GM23338 (cell line): ENCODE measurements at places on chromosomes 2 and 18.

DNA sequence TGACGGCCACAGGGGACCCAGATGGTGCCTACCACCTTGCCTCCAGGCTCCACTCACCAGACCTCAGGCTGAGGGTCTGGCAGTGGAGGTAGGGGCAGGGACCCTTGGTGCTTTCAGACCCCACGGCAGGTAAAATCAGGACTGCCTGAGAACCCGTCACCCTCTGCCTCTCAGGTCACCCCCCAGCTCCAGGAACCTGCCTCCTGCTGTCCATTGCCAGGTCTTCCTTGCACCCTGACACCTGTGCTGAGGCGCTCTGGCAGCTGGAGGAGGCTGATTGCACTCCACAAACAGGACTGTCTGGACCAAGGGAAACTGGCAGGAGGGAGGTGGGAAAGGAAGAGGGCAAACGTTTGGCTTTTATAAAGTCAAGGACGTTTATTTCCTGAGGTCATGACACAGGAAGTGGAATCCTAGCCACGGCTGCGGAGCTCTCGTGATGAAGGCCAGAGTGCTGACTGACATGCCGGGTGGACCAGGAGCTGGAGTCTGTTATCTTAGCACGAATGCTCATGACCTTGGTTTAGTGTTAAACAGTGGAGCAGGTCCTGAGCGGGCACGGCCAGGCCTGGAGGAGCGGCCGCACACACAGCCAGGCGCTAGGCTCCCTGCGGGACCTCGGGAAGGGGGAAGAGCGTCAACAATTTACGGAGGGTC lies 40.5 kb downstream of the ANO7 start:
- no peak for DNase-seq

GRCh38 chr2:235165631-235166030 lies 213.8 kb downstream of the SH3BP4 start:
- no peak for DNase-seq

- no peak for DNase-seq
Observed at GRCh38 chr2:150620416-150620815, 132.9 kb upstream of the RND3 start.

- DNase-seq: no peak
Observed at GRCh38 chr2:45843136-45843535, 191.7 kb downstream of the PRKCE start.

DNA sequence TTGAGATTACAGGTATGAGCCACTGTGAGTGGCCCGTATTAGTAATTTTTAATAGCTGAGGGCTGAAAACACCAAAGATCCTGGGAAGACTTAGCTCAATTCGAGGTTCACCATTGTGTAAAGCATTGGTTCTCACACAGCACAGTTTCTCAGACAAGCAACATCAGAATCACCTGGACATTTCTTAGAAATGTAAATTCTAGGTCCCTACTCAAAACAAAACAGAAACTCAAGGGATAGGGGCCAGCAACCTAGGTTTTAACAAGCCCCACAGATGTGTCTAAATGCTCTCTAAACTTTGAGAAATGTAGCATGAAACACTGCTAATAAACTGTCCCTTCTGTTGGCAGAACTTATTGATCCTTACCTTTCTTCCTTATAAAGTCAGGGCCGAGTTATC lies 681.2 kb downstream of the RNF144A start:
- DNase-seq: no peak

GRCh38 chr18:63141778-63142176 lies 177.8 kb downstream of the BCL2 start:
- DNase-seq: no peak

- no peak for DNase-seq
Observed at GRCh38 chr18:44533071-44533470, 147.6 kb upstream of the SETBP1 start.

DNA sequence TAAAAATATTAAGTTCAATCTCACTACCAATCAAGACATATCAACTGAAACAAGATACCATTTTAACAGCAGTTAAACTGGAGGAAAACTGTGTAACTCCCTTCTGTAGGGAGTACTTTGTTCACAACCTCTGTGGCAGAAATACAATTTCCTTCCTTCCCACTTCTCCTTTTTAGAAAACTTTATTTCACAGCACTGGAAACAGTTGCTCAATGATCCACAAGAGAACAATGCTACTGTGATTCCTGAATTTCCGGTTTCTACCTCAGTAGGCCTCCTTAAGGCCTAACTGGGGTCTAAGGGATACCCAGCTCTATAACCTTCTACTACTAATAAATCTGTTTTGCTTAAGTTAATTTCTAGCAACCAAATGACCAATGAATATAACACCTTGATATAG lies 14.1 kb downstream of the TLK1 start:
- DNase-seq: no peak

DNA sequence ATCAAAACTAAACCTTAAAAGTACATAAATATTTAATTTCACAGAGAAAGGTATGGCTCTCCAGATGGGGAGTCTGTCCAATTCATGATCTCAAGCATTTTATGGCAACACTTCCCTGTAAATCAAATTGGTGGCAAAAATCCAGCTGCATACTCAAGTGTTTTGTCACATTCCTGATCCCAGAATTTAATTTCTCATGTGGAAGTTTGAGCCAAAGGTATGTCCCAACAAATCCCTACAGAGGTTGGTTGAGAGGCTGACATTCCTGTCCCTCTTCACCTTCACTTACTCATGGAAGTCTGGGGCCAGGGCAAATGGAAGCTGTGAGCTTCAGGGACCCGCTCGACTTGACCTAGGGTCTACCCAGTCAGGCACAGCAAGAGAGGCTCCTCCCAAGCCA lies 17.7 kb downstream of the KLF7 start:
- no peak for DNase-seq

DNA sequence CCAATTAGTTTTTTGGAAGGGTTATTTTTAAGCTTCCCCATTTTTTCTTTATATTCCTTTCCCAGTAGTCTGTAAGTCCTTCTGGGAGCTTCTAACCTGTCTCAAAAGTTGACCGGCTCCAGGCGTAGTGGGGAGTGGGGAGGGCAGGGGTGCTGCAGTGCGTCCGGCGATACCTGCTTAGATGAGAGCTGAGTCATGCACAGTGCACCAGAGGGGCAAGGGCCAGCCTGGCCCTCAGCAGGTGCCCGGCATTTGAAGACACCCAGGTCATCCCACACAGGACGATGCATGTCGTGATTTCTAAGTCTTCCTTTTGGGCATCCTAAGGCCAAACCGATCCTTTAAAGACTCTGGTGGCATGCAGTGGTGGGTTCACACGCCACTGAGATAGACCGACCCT lies 73.4 kb downstream of the TPO start:
- no peak for DNase-seq

GRCh38 chr2:42068571-42069178 lies 20.9 kb downstream of the PKDCC start:
- DNase-seq: no peak

DNA sequence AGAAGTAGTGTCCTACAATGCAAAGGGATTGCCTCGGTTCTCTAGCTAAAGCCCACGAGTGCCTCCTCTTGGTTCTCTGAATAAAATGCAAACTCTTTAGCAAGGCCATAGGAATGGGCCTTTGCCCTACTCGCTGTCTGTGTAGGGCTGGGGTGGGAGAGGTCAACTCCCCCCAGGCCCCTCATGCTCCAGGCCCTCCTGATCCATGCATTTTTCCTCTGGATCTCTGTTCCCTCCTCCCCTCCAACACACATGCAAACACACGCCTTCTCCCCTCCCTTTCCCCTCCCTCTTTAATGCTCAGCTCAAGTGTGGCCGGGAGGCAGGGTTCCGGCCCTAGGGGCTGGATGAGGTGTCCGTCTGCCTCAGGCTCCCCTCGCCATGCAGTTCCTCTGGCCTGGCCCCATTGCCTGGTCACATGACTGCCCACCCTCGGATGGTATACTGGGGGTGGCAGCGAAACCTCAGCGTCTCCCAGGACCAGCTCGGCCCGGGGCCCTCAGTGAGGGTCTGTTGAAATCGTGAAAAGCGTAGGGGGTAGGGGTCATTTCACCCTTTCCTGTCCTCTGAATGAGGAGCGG lies 14.9 kb upstream of the KLF11 start:
- peak; percentile 42 for DNase-seq

DNA sequence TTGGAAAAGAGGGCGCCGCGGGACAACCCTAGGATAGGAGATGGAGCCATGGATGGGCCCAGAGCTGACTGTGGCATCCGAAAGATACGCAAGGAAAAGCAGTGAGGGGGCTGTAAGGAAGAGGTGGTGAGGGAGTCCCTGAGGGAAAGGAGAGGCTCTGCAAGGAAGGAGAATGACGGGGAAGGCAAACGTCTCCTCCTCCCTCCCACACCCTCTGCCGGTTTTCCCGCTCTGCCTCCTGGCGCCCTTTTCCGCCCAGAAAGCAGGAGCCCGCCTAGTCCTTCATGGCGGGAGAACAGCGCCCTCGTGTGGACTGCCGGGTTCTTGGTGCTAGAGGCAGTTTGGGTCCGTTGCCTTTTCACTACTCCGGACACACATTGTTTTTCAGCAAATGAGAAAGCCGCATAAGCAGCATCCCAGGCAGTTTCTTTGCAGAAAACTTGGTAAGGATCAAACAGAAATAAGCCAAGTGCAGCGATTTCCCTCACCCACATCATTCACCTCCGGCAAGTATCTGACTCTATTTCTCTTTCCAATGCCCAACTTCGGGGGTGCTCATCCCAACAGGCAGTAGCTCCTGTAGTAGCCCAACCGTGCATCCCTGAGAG lies 200.4 kb downstream of the INO80D start:
- DNase-seq: peak; percentile 97

DNA sequence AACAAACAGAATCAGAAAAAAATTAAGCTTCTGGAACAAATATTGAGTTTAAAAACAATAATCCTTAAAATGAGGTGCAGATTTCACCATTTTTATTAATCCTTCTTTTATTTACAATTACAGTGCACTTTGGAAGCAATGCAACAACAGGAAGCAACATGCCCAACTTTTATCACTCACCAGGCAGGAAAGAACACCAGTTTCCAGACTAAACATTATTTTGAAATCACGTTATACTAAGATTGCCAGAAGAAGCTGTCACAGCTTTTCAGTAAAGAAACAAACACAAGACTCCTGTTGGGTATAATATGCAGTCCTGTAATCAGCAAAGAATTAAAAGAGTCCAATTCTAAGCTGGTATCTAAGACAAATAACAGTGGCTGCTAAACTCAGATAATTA lies 137.9 kb upstream of the ZC3H15 start:
- no peak for DNase-seq

- DNase-seq: no peak
Observed at GRCh38 chr2:166126007-166126639, 1.7 kb downstream of the SCN1A start.

GRCh38 chr2:220930271-220931076 lies 641.6 kb downstream of the EPHA4 start:
- no peak for DNase-seq

GRCh38 chr18:44792456-44793061 lies 111.9 kb downstream of the SETBP1 start:
- DNase-seq: no peak

GRCh38 chr2:23706613-23707078 lies 220.3 kb downstream of the ATAD2B start:
- no peak for DNase-seq

DNA sequence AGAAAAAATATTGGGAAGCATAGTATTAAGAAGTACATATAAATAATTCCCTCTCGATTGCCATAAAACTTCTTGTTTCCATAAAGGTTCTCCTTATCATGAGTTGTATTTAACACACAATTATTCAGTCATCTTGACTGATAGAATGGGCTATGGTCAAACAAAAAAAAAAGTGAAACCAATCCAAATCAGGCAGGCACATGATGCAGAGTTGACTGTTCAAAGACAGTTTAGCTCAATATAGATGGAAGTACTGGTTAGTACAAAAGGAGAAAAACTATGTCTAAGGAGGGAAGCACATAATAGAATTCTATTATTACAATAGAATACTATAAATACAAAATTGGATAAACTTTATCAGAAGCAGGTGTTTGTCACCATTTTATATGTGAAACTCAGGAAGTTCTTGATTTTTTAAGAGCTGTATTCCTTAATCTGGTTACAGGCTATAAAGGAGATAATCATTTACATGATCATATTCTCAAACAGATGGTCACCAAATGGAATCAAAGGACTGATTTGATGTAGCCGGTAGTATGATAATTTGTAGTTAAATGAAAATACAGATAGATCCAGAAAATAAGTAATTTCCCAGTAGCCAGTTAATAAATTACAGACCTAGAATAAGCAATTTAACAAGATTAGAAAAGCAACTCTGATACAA lies 18.2 kb upstream of the CALCRL start:
- DNase-seq: no peak

DNA sequence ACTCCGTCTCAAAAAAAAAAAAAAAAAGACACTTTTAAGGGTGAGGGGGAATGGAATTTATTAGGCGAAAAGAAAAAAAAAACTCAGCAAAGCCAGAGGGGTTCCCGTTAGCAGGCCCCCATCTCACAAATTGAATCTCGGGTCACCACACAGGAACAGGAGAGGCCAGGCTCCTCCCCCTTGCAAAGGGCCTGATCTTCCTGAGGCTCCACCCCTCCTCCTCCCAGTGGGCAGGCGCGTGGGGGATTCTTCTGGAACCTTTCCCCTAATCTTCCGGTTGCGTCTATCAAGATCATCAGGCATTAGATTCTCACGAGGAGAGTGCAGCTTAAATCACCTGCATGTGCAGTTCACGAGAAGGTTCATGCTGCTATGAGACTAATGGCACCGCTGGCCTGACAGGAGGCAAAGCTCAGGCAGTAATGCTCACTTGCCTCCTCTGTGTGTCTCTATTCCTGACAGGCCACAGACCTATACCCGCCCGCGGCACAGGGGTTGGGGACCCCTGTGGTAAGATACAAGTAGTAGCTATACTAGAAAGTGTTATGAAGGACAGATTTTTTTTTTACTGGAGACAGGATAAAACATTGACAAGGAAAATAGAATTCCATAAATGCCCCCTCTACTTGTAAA lies 45.8 kb downstream of the TAF4B start:
- peak; percentile 6 for DNase-seq

GRCh38 chr2:28352610-28353195 lies 40.0 kb upstream of the FOSL2 start:
- DNase-seq: no peak

DNA sequence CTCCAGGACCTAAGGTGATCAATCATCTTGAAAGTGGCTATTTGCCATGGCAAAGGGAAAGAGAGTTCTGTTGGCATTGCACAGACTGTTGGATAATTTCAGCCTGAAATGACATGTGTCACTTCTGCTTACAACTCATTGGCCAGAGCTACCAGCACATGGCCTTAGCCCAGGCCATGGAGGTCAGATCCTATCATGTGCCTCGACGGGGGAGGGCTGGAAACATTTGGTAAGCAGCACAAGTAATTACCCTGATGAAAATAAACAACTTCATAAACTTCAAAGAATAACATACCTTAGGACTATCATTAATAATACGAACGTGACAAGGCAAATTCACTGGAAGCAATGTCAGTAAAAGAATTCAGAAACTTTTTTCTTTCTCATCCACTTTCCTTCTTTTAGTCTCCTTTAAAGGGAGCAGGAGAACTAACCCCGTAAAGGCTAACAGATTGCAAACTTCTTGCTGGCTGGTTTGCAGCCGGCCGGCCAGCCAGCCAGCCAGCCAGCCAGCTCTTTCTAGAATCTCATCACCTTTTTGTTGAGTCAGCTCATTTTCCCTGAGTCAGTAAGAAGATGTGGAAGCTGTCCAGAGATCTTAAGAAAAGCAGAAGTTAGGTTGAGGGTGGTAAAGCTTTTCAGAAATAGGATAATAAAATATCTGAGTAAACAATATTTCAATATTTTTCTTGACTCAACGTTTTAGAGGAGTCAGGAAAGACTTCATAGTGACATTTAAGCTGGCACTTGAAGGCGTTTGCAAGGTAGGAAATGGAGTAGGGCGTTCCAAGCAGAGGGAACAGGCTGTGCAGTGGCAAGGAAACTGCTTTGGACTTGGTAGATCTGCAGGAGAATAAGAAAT lies 31.9 kb downstream of the CNRIP1 start:
- peak; percentile 15 for DNase-seq
